Myocyte (in vitro differentiated cells): ENCODE measurements at places on chromosomes 4 and X. TPM values are rescaled to one million over a fixed set of nuclear protein-coding genes. Genes with fewer than 3 reads are reported as not detected.
A peak's percentile ranks its signal among the peaks of the same experiment; 100 is the strongest.

DNA sequence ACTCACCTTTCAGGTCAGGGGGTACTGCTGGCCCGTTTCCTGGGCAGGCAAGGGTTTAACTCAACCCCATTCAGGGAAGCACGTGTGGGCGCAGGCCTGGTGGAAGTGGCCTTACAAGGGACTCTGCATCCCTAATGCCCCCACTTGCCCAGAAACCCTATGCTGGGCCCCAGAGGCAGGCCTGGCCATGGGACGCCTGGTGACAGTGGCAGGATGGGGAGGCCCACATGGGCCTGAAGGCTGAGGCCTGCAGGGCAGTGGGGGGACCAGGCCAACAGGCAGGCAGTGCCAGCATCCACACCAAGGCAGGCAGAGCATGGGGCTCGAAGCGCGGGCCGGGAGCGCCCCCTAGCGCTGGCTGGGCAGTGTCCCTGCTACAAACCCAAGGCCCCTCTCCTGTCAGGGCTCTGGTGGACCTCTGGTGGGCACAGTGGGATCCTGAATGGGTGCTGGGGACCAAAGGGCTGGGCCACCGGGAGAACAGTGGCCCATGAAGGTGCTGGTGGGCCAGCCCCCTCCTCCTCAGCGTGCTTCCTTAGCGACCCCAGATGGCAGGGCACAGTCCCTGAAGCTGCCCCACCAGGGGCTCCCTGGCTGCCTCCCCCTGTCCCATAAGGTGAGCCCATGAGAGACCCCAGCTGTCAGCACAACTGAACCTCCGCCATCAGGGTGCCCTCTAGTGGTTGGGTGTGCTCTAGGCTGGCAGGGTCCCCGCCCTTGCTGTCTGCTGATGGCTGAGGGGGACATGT, 16.8 kb downstream of the FGFR3 start:
- DNase-seq: peak; percentile 54

DNA sequence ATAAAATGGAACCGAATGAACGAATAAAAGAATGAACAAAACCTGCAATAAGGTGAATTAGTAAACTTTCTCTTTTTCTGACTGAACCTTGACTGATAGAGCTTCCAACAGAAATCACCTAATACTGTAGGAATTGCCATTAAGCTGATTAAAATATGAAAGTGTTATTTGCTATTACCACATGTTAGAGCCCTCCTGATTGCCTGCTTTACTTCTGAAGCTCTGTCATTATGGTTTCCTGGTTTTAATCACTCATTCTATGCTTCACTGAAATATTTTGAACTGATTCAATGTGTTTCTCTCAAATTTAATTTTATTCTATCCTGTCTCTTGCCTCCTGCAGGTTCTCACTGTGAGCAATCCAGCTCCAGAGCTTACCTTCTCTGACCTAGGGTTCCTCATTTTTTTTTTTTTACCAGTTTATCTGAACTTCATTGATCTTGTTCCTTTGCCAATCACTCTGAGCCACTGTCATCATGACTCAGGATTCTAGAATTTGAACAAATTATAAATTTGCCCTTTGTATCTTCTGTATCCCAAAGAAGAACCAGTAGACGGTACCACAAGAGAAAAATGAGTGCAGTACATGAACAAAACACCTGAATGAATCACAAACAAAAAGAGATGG, 48.1 kb upstream of the UGT2B15 start:
- no peak for DNase-seq

- DNase-seq: peak; percentile 39
These were observed 21.5 kb upstream of the PHKA1 start for GRCh38 chrX:72735561-72735960.

GRCh38 chrX:71549986-71550385, 17.1 kb downstream of the OGT start:
- no peak for DNase-seq

The FREM3 gene
- not detected in 2 replicates for total RNA-seq

DNA sequence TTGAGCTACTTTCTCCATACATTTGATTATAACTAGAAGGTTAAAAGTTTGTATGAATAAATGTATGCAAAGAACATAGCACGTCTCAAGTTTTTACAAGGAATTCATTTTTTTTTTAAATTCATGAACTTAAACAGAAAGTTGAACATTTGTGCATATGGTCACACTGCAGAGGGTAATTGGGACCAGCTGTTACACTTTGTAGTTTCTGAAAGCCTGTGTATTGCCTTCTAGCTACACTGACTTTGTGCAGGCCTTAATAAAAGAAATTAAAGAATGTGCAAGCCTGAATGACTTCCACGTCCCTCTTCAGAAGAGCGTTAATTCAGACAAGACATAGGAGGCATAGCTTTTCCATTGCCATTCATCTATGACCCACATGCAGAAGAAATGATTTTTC, 153.1 kb upstream of the PCDH18 start:
- DNase-seq: no peak

DNA sequence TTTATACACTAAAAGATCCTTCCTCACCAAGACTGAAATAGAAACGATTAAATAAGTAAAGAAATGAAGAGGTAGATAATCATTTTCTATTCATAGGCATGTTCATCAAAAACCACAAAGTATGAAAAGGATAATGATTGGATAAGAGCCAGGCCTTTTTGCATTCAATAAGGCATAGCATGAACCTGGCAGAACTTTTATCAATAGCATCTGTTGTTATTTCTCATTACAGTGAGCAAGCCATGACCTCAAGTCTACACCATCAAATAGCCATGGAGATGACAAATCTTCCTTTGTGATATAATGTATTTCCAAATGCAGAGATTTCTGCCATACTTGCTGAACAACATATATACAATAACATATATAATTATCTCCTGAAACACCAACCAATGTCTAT, 206.0 kb upstream of the SLC7A11 start:
- DNase-seq: no peak

The ANXA3 gene
- 0.16 TPM in 1 of 2 replicates, not detected in the other for total RNA-seq

DNA sequence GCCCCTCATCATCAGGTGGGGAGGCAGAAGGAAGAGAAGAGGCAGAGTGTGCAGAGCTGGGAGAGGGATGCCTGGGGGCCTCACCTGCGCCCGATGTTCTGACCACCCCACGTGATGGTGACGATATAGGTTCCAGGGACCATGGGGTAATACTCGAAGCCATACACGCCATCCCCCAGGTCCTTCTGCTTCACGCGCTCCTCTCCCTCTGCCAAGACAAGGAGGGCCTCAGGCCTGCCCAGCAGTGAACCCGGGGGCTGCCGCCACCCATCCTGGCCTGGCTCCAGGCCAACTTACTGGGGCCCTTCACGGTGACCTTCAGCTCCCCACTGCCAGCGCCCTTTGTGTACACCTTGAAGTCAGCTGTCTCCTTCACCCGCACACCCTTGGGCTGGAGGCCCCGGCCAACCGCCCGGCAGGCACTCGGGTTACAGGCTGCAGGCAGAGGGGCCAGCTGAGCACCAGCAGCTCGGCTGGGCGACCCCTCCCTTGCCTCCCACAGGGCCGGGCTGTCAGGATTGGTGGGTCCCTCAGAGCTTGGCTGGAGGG, 9.3 kb downstream of the FLNA start:
- DNase-seq: peak; percentile 60

- peak; percentile 47 for DNase-seq
These were observed 14.4 kb upstream of the FAM9A start for GRCh38 chrX:8815460-8816065.

DNA sequence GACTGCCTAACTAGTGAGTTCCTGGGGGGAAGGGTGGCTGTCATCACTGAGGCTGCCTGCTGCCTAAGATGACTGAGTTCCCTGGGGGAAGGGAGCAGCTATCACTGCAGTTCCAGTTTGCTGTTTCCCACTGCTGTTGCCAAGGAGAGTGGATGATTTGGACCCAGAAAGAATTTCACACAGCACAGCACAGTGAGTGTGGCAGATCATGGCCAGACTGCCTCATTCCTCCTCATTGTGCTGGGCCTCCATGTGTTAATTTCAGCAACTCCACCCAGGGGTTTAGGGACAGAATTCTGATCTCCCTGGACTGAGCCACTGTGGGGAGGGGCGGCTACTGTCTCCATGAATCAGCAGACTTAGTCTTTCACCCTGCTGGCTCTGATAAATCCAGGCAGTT, 125.0 kb downstream of the TEX13C start:
- no peak for DNase-seq

DNA sequence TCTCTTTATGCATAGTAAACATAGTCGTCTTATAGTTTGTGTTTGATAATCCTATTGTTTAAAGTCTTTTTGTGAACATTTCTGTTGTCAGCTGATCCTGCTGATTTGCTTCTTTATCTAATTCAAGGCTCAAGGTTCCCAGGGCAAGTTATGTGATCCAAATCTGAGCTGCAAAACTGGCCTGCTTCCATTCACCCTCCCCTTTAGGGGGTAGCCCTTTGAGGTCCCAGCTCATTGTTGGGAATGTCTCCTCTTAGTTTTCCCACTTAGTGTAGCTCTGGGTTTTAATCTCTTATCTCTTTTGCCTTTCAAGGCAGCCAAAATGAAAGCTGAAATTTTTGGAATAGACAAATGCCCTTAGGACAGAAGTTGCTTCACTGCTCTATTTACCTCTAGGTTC, 40.2 kb upstream of the MAGED1 start:
- DNase-seq: no peak

DNA sequence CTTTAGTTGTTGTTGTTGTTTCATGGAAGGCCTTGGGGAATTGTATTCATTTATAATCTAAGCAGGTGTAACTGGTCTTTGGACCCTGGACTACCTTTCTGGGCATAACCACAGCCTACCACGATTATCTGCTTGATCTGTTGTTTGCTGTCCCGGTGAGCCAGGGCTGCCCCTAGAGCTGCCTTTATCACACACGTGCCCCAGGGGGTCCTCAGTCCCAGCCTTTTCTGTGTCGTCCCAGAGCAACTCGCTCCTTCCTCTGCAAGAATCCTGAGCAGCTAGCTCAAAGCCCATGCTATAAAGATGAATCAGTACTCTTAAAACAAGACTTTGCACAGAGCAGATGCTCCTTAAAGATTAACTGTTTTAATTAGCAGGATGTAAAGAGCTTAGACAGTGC, 273.2 kb downstream of the EVC2 start:
- no peak for DNase-seq

The PABPC5 gene
- total RNA-seq: 4.0 and 4.7 TPM in 2 replicates

The TMPRSS11A gene
- total RNA-seq: not detected in 2 replicates

- DNase-seq: no peak
These were observed 5.7 kb upstream of the SERTM2 start for GRCh38 chrX:111505783-111506182.

The OTC gene
- not detected in 2 replicates for total RNA-seq

GRCh38 chr4:173424899-173425805, 26.2 kb upstream of the SCRG1 start:
- peak; percentile 78 for DNase-seq

DNA sequence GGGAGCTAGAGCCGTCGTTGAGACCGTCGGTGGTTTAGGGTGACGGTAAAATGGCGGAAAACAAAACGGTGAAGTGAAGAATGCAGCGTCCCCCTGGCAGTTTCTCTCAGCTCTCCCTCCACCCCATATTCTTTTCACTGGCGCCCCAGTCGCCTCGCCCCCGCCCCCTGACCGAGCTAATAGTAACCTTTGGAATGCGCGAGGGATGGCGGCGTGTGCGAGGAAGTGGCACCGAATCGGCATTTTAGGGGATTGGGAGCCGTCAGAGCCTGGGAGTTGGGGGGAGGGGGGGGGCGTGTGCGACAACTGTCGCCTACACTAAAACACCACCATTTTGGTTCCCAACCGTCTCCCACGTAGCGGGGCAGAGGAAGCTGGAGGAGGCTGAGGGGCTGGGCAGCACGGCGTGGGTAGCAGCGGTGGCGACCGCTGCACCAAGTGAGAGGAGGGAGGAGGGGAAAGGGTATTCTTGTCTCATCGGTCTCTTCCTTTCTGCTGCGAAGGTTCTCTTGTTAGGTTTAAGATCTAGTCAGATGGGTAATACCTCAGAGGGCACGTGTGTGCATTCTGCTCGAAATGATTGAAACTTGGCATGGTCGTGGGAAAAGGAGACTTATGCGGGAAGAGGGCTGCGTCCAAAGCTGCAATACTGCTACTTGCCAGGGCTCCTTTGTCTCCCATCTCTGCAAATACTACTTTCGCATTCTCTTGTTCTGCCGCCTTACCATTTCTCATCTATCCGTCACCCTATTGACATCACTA, 840 bp downstream of the ZNF711 start:
- peak; percentile 5 for DNase-seq

GRCh38 chrX:12999422-12999821, 24.5 kb downstream of the TMSB4X start:
- no peak for DNase-seq
